CD4-positive, alpha-beta T cell treated with Interferon alpha-2 for 1 hour (primary cell): ENCODE measurements at places on chromosomes 3 and 15.

DNA sequence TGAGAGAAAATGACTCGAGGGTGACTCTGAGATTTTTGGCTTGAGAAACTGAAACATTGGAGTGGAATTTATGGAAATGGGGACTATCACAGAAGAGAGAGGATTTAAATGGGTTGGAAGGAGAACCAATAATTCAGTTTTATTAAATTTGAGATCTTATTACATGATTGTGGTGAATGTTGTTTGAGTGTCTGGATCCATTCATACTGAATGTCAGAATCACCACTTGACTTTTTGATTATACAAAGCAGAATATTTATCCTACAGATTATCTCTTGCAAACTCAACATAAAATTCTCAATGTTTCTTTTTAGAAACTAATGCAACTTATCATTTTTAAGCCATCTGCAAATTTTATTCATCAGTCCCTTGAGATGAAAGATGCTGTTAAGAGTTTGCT lies 332.8 kb downstream of the CNTN3 start:
- no peak for DNase-seq

GRCh38 chr15:68284616-68285258 lies 7.2 kb downstream of the FEM1B start:
- no peak for DNase-seq

GRCh38 chr3:137746808-137747207 lies 17.3 kb upstream of the SOX14 start:
- no peak for DNase-seq

GRCh38 chr15:38440353-38441129 lies 13.4 kb upstream of the FAM98B start:
- DNase-seq: peak; percentile 55

DNA sequence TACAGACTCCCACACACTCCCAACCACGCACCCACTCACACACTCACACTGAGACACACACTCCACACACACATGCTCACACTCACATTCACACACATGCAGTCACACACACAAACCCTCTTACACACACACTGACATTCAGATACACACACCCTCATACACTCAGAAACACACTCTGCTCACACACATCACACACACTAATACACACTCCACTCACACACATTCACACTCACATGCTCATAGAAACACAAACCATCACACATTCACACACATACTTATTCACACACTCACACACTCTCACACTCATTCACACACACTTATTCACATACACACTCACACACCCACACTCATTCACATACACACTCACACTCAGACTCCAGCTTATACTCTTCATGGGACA lies 509.3 kb downstream of the OCA2 start:
- DNase-seq: no peak
